Stimulated activated CD8-positive, alpha-beta memory T cell treated with anti-CD3 and anti-CD28 coated beads, Interleukin-4, amount 100 ng/mL, for 1 hour (primary cell): ENCODE measurements at places on chromosomes 2 and 18.

DNA sequence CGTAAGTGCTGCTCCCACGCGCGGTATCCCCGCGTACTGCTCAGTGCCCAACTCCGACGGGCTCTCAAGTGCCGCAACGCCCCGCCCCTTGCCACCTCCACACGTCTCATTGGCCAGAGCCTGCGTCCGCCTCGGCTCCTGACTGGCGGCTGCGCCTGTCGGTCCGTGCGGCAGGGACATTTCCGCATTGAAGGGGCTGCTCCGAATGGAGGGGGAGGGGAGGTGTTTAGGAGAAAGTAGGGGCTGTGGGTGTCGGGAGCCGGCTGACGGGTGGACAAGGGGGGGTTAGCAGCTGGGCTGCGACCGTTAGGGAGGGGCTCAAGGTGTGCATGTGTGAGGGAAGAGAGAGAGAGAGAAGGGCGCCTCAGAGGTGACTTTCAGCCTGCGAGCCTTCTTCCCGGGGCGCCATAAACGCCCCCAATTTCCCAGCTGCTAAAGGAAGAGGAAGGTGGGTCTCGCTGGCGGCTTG lies 877 bp upstream of the UGP2 start:
- peak; percentile 94 for DNase-seq

DNA sequence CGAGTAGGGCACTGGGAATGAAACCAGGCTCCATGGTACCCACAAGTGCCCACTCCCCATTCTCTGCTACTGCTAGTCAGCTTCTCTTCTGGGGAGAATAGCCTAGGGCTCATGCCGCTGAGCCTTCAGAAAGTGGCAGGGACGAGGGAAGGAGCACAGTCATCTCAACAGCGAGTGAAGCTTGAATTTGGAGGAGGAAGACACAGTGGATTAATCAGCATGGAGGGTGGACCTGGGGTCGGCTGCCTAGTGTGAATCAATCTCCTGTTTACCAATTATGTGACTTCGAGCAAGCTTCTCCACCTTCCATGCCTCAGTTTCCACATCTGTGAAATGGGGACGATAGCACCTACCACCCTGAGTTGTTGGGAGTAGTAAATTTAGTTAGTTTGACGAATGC lies 157.0 kb downstream of the SEPTIN10 start:
- no peak for DNase-seq

- DNase-seq: no peak
These were observed 96.9 kb downstream of the HDAC4 start for GRCh38 chr2:239303711-239304532.

DNA sequence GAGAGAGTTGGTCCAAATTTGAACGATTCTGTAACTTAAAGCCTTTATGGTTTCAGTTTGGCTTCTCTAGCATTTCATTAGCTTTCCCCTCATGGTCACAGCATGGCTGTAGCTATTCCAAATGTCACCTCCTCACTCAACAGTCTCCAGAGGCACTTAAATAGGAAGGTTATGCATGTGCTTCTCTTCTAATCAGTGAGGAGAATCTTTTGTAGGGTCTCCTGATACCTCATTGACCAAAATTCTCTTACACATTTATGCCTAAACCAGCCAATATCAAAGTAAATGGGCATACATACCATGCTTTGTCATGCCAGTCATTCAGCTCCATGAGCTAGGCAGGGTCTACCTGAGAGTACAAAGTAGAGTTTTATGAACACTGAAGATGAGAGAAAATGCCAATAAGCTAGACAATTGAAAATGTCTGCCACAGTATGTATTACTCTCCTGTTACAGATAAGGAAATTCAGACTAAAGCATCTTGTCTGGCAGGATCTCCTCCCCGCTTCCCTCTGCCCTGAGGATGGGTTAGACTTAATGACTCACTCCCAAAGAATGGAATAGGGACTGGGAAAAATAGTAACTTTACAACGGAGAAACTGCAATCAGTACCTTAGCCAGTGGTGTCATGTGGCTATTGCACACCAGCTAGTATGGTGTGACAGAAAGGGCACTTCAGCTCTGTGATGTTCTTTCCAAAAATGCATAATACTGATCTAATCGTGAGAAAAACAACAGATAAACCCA lies 15.4 kb downstream of the DSG2 start:
- no peak for DNase-seq

- no peak for DNase-seq
These were observed 30.7 kb upstream of the ACAA2 start for GRCh38 chr18:49843778-49844625.

GRCh38 chr2:35731674-35732073 lies 623.9 kb upstream of the CRIM1 start:
- no peak for DNase-seq

DNA sequence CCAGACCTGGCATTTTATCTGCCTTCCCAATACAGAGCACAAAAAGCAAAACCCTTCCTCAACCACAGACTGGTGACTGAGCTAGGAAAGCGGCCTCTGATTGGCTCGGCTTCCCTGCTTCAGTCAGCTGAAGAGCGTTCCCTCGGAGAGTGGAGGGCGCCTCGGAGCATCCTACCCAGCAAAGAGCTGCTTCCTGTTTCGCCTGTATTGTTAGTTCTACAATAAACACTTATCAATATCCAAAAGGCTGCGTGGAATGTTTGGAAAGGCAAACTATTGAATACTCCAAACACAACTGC lies 125.0 kb downstream of the CACNB4 start:
- no peak for DNase-seq

GRCh38 chr2:106285237-106285829 lies 91.2 kb upstream of the UXS1 start:
- DNase-seq: no peak

DNA sequence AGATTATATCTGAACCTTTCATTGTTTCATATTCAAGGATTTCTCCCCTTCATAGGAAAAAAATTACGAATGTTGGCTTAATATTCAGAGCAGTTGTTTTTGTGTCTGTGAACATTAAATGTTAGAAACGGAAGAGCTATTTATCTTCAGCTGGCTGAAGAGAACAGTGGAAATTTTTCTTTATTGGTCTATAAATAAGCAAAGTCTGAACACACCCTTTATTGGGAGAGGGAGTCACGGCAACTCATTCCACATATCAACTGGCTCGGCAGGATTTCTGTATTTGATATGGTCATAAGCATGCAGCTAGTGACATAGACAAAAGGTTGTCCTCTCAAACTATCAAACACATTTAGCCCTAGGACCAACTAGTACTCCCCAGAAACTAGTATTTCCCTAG lies 468.4 kb upstream of the HNRNPA3 start:
- DNase-seq: no peak

DNA sequence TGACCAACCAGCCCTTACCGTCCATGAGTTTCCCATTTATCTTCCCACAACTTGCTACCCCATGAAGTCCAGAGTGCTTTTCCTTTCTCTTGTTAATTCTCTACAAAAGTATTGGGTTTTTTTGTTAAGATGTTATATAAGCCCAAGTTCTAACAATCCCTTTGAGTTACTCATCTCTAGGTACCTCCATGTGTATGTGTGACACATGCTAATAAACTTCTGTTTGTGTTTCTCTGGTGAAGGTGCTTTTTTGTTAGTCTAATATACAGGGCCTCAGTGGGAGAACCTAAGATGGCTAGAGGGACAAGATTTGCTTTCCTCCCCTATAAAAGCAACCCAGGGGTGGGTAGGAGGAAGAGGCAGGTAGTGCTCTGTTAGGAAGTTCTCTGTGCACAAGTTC lies 31.8 kb upstream of the RMDN2 start:
- DNase-seq: no peak
